ENCODE measurements at places on chromosomes 3 and 15. TPM values are rescaled to one million over a fixed set of nuclear protein-coding genes. Genes with fewer than 3 reads are reported as not detected.

Gene ST3GAL6
- total RNA-seq = 2.6 TPM

Gene OR5K4
- not detected for total RNA-seq

Gene GNAI2
- total RNA-seq = 238 TPM

Gene TGM4
- total RNA-seq = not detected

Gene TIGIT
- total RNA-seq = not detected

Gene FBXL22
- 0.50 TPM for total RNA-seq

Gene CEP19
- total RNA-seq = 4.4 TPM

Data from fibroblast of lung (primary cell).